Stimulated activated CD4-positive, alpha-beta T cell treated with anti-CD3 and anti-CD28 coated beads, Interleukin-15, amount 100 ng/mL, for 48 hours (primary cell): ENCODE measurements at places on chromosomes 11 and 22.

DNA sequence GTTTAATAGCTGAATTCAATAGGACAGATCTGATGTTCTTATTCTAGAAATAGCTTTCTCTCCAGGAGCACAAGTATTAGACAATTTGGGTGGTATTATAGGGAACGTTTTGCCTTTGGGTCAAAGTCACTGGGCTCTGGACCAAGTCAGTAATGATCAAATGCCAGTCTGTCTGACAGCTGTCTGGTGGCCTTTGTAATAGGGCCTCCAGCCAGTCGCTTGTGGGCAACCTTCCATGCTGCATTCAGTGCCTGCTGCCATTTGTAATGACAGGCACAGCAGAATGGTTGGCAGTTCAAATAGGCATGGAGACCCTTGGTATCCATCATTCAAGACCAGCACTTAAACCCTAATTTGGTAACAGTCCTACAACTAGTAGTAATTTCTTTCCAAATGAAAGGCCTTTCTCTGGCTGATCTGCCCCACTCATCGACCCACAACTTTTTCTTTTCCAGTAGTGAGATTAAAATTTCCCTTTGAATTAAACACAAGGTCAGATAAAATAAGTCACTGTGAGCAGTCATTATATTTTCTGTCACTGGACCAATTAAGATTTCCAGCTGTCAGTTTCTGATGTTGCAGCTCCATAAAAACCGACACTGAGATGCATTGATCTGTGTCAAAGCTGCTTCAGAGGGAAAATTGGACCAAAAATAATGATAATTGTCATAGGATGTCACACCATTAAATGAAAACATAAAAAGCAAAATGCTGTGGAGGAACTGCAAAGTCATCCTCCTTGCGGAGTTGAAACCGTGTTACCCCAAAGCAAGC is 1038.1 kb downstream of the LRRC4C start:
- no peak for DNase-seq

GRCh38 chr11:64553554-64554201 is 37.3 kb upstream of the SLC22A12 start:
- DNase-seq: peak; percentile 36

DNA sequence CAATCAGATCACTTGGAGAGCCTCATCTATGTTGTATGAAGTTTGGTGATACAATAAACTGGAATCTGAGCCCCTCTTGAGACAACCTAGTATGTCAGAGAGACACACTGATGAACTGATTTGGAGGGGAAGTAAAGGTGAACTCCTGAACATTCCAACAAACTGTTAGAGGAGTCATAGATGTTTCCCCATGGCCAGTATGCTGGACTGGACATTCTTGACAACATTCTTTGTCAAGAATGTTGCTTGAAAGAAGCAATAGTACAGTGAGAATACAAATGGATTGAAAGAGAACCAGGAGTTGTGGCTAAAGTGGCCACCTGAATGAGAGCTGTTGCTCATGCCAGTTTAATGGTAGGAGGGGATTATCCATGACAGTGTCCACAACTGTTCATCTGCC is 588.1 kb downstream of the NELL1 start:
- no peak for DNase-seq

DNA sequence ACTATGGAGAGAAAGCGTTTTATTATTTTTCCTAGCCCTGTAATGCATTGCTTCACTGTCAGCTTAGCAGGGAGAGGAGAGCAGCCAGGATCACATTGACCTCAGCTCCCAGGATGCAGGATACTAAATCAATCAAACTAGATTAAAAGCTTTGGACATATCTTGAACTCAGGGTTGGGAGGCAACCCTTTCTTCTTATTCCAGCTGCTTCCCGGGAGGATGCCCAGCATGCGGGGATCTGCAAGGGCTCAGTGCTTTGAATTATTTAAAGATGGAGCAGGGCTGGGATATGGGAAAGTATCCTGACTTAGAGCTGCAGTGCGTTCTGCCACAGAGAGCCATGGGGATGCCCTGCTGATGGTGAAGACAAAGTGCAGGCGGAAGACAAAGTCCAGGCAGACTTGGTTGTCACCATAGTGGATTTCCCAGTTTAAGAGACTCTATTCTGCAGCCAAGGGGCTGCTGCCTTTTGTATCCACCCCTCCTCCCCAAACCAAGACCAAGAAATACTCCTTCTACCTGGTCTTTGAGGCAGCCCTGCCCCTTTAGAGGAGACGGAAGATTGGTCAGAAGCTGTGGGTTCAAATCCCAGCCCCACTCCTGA is 1035.0 kb downstream of the TBC1D22A start:
- no peak for DNase-seq

- no peak for DNase-seq
Observed at GRCh38 chr11:17472467-17472866, 4.2 kb downstream of the ABCC8 start.

DNA sequence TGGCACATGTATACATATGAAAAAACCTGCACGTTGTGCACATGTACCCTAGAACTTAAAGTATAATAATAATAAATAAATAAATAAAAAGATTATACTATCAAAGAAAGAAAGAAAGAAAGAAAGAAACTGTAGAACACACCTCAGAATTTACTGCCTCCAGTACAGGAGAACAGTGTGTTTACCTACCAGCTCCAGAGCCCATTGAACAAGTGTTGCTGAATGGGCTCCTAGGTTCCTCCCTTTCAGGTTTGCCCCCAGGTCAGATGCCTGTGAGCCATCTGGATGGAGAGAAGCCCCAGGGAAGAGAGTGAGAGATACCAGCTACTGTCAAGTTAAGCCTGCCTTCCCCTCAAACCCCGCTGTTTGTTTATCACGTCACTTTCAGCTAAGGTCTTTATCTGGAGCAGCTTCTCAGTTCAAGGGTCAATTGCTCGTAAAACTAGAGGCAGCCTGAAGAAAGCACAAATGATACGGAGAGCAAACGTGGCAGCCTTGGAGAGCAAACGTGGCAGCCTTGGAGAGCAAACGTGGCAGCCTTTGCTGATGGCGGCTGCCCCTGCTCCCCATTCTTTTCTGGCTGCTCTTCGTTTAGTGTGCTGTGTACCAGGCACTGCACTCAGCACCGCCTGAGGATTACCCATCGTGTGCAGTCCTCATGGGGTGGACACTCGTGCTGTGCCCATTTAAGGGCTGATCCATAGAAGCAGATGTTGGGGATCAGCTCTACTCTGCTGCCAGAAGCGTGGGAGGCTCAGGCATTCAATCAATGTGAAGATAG is 111.7 kb downstream of the ADAMTS15 start:
- DNase-seq: no peak

DNA sequence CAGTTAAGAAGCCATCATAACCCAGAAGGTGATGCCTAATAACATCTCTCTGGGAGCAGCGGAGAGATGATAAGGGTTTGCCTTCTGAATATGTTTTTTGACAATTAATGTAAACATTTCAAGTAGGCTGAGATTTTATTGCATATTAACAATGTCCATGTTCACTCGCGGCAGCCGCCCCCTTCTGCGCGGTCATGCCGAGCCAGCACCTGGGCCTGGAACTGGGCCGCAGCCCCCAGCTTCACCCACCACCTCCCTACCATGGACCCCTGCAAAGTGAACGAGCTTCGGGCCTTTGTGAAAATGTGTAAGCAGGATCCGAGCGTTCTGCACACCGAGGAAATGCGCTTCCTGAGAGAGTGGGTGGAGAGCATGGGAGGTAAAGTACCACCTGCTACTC is 4.3 kb upstream of the SAA1 start:
- DNase-seq: no peak

GRCh38 chr11:76777876-76778275 is 5.3 kb upstream of the TSKU start:
- no peak for DNase-seq

- DNase-seq: peak; percentile 40
Observed at GRCh38 chr11:133834682-133835592, 10.4 kb downstream of the SPATA19 start.
